ENCODE measurements at places on chromosomes 13 and 19. TPM values are rescaled to one million over a fixed set of nuclear protein-coding genes. Genes with fewer than 3 reads are reported as not detected.

- DNase-seq = no peak
Measured at GRCh38 chr13:22703601-22704209, 477.1 kb upstream of the SGCG start.

DNA sequence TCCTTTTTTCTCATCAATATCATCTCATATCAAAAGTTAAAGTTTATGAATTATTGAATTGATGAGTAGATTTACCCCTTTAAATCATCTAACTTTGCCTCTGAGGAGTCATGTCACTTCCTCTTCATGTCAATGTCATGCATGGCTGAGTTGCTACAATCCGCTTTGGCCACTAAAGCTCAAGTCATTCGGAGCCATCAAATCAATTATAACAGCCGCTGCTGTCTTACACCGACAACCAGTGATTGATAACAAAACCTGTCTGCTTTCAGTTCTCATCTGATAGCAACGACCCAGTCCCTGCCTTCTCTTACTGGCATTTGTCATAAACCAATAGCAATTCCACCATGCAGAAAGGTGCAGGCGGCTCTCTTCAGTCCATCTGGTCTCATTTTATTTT is 429.3 kb downstream of the DIAPH3 start:
- no peak for DNase-seq

The PAN3 gene
- total RNA-seq = 36.1 TPM

- no peak for DNase-seq
Measured at GRCh38 chr13:107713314-107713713, 502.0 kb downstream of the LIG4 start.

DNA sequence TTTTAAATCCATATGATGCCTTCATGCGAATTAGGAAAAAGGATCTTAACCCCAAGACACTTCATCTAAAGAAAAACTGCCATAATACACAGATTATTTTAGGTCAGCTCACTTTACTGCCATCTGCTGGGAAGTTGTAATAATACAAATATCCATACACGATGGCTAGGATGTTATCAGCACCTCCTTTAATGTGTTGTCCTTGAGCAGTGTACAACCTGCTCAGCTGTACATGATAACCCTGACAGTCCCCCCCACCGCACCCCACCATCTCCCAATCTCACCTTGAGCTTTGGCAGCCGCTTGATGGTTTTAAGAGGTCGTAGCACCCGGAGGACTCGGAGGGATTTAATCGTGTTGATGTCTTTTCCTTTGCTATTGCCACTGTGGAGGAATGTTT is 112.2 kb downstream of the IER2 start:
- no peak for DNase-seq

DNA sequence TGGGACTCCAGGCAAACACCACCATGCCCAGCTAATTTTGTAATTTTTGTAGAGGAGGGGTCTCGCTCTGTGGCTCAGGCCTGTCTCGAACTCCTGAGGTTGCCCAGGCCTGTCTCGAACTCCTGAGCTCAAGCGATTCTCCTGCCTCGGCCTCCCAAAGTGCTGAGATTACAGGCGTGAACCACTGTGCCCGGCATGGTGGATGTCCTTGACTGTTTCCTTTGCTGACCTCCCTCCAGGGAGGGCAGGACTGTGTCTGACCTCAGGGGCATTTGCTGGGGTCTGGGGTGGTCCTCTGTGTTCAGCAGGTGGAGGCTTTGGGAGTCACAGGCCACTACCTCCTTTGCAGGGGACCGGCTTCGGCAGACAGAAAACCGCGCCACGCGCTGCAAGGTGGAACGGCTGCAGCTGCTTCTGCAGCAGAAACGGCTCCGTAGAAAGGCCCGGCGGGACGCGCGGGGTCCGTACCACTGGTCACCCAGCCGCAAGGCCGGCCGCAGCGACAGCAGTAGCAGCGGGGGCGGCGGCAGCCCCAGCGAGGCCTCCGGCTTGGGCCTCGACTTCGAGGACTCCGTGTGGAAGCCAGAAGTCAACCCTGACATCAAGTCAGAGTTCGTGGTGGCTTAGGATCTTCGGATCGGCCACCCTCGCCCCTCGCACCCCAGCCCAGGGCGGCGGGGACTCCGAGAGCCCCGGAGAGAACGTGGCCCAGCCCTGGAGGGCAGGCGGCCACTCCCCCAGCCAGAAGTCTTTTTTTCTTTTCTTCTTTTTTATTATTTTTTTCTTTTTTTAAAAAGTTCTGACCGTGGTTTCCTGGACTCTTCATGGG is 8.5 kb downstream of the MIDN start:
- DNase-seq = no peak

- DNase-seq = no peak
Measured at GRCh38 chr13:66879988-66880387, 350.1 kb downstream of the PCDH9 start.

The PSG2 gene
- total RNA-seq = not detected

The LRRC25 gene
- total RNA-seq = 7.8 TPM

DNA sequence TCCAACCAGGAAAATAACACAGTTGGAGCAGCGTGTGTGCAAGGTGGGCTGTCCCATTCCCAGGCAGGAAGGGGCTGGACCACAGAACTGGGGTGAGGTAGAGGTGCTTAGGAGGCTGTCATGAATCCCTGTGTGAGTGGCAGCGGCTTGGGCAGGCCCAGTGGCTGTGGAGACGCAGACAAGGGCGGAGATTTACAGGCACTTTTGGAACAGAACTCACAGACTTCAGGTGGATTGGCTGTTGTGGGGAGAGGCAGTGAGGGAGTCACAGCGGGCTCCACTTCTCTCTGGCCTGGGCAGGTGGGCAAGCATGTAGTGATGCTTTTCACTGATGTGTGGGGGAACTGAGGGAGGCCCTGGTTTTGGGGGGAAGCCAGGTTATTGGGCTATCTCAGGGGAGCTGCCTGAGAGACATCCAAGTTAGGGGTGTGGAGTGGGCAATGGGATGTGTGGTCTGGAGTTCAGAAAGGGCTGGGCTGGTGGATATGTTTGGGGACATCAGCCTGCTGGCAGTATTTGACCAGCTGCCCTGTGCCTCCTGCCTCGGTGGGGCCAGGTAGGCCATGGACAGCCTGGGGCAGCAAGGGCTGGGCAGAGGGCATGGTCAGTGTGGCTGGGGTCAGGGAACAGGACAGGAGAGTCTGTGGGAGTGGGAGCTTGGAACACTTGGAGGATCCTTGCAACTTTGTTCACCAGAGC is 27.0 kb upstream of the ZNF492 start:
- DNase-seq = no peak

DNA sequence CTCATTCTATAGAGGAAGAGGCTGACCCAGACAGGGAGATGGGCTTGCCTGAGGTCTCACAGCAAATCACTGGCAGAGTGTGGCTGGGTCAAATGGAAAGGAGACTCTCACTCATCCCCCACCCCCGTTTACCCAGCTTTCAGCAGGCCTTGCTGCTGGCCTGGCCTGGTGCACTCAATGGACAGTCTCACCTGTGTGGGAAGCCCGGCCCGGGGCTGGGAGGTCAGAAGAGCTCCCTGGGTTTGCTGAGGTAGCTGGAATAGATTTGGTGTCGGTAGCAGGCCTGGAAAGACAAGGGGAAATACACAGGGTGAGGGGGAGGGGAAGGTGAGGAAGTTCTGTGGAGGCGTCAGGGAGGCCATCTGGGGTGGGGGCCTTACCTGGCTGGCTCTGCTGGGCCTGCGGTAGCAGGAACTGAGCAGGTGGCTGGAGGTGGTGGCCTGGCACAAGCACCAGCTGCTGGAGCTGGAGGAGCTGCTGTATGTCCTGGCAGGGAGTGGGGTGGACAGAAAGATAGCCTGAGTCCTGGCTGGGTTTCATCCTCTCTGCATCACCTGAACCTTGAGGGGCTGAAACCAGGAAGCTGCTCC is 23.5 kb downstream of the ZNF574 start:
- DNase-seq = no peak

DNA sequence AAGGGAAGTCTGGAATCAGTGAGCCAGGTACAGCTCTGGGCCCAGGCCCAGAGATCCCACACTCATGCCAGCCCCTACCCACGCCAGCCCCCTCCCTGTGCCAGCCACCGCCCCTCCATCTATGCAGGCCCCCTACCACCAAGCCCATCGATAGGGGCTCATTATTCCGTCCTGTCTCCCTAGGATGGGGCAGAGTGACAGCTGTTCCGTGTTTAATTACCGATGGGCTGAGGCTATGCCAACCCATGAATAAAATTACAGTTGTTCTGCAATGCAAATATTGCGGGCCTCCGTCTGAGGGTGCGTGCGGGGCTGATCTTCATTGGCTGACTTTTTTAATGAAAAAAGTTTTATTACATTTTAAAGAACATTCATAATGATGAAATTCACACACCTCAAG is 35.6 kb upstream of the PEPD start:
- DNase-seq = no peak

The CASP14 gene
- not detected for total RNA-seq

The ONECUT3 gene
- total RNA-seq = 6.3 TPM

DNA sequence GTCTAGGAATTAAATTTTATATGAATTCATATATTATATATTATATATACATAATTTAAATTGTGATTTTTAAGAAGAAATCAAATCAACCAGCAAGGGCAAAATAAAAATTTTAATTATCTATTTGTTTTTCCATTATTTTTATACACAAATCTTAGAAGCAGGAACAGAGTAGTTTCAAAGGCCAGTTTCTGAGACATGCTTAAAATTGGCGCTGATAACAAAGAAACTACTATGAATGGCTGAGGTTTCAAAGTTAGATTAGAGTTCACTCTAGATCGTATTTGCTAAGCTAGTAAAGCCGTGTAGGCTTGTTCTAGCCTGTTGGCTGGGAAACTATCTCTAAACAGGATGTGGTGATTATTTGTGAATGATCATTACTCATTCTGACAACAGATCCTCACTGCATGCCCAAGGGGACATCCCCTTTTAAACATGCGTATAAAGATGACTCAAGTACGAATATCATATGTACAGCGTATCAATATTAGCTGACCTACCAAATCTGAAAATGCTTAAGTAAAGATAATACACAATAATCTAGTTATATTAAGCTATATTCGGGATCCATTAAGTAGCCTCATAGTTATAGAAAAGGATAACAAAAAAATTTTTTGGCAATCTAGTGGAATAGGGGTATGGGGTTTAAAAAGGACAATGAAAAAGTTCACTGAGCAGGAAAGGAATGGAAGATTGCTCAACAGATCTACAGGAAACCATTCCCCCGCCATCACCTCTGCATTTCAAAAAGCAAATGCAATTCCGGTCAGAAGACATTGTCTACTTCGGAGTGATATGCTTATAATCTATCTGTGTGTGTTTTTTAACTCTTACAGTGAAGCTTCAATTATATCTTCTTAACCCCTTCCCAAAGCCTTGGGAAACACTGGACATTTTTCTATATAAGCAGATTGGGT is 150.1 kb downstream of the SHISA2 start:
- DNase-seq = no peak

GRCh38 chr19:8655340-8655709 is 24.9 kb downstream of the NFILZ start:
- DNase-seq = no peak

DNA sequence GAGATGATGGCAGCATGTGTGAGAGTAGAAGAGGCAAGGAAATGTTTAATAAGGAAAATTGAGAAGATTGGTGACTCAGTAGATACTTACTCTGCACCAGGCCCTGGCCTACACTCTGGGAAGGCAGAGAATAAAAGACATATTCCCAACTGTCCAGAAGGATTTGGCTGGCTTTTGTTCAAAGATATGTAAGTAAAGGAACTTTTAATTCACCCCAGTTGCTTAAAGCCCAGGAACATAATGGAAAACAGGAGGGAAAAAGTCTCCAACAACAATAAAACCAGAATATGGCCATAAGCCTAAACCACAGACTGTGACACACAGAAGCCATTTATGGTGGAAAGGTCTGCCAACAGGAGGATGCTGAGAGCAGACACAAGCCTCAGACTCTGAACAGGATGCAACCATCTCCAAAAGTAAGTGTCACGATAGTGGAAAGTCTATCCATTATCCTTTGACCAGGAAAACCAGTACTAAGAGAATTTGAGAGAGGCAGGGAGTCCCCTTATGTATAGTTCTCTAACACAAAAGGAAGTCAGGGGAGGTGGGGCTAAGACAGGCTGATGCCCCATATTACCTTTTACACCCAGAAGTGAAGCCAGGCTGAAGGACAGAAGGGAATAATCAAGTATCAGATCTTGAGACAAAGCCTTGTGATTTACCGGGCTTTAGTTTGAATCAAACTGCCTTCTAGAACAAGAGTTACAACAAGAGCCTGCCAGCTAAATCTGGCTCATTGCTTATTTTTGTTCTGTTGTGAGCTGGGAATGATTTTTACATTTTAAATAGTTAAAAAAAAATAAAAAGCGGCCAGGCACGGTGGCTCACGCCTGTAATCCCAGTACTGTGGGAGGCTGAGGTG is 169.5 kb upstream of the STARD13 start:
- no peak for DNase-seq

All from mucosa of gallbladder (tissue), 1 donor.